Iris pigment epithelial cell (primary cell): ENCODE measurements at places on chromosomes 13 and 19.

GRCh38 chr19:12766051-12766521 lies 9.3 kb downstream of the HOOK2 start:
- peak; percentile 83 for DNase-seq

DNA sequence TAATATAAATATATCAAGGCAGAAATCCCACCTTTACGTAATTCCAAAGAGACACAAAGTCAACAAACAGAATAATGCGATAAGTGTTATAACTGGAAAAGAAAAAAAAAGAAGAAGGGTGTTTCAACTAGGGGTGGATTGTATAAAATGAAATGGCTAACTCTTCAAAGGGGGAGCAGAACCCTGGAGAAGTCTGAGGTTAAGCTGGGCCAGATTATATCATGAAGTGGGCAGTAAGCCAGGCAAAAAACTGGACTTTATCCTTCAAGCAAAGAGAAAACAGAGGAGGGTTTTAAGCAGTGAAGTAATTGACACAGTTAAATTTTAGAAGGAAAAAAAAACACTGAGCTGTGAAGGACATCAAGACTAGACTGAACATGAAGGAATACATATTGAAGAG lies 41.9 kb downstream of the TBC1D4 start:
- DNase-seq: no peak

GRCh38 chr19:17581211-17581874 lies 25.9 kb downstream of the COLGALT1 start:
- no peak for DNase-seq

- no peak for DNase-seq
These were observed 213.8 kb downstream of the DCLK1 start for GRCh38 chr13:35917252-35917941.

GRCh38 chr19:19145684-19146608 lies 7.7 kb upstream of the TMEM161A start:
- peak; percentile 30 for DNase-seq

GRCh38 chr13:109783447-109783814 lies 3.0 kb downstream of the IRS2 start:
- DNase-seq: no peak

DNA sequence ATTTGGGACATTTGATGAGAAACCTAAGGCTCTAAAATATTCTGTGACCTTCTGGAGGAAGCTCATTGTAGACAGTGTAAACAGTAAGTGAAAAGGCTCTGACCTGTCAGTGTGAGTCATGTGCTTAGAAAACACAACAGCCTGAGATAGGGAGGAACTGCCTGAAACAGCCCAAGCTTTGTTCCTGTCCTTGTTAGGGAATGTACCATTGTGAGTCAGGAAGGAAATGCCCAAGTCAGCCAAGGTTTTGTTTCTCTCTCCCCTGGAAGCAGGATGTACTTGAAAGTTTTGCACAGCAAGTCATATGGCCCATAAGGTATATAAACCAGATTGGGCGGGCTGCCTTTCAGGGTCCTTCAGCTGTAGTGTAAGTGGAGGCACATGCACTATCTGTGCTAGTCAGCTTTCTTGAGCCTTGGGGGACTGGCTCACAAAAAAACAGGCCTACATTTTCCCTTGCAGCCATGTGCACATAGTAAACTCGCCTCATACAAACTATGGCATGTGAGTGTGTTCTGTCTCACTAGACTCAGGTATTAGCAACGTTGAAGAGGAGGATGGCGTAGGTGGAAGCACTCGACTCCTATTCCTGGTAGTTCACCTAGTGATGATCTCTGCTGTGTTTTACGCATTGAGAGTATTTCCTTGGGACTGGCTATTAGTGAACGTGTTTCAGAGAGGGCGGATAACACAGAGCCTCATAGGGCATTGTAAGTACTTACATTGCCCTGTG lies 141.2 kb upstream of the KLHL1 start:
- DNase-seq: peak; percentile 95

DNA sequence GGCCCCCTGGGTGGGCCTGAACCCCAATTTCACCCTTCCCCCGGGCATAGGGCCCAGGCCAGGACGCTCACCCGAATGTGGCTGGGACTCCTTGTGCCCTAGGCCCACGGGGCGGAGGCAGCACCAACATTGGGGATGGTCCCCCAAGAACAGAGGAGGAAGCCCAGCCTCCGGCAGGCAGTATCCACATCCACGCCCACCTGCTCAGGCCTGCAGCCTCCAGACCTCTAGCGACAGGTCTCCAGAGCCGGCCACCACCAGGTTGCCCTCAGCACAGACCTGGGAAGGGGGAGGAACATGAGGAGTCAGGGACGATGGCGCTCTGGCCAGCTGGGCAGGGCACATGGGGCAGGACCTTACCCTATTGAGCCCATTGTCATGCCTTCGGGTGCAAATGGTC lies 1.2 kb downstream of the GNG14 start:
- DNase-seq: no peak
